ENCODE measurements at places on chromosomes 12 and 14.

DNA sequence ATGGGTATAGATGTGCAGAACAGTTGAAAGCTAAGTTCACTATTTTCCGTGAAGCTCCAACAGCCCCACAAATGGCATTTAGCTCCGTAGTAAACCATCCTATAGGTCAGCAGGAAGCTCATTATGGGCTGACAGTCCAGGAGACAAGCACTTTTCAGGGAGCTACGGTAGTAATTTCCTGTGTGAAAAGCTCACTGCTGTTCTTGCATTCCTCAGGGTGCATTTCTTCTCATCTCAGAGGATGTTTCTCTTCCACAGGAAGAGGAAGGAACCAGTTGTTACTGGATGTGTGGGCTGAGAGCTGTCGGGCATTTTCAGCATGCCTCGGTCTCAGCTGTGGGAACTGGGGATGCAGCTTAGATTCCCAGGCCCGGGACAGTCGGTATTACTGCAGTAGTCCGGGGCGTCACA lies 72.8 kb downstream of the GALNT4 start:
- DNase-seq, result no peak

DNA sequence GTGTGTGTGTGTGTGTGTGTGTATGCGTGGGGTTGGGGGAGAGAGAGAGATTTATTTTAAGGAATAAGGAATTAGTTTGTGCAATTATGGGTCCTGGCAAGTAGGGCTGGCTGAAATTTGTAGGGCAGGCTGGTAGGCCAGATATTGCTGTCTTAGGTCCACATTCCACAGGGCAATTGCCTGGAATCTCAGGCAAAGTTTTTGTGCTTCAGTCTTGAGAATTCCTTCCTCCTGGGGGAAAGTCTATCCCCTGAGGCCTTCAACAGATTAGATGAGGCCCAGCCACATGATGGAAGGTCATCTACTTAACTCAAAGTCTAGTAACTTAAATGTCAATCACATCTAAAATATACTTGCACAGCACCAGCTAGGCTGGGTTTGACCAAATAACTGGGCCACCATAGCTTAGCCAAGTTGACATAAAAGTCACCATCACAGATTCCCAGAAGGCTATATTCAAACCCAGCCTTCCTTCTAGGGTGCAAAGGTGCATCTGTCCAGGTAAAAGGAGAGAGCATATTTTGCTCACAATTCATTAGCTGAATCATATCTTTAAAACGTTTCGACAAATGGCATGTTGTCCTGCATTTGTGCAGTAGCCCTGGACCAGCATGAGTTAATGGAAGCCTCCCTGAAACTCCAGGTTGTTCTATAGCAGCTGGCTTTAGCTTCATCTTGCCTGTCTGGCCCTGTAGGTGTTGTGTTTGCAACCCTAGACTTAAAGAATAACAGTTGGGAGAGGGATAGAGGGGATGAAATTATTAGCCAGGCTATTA lies 63.1 kb downstream of the C14orf132 start:
- DNase-seq, result no peak

DNA sequence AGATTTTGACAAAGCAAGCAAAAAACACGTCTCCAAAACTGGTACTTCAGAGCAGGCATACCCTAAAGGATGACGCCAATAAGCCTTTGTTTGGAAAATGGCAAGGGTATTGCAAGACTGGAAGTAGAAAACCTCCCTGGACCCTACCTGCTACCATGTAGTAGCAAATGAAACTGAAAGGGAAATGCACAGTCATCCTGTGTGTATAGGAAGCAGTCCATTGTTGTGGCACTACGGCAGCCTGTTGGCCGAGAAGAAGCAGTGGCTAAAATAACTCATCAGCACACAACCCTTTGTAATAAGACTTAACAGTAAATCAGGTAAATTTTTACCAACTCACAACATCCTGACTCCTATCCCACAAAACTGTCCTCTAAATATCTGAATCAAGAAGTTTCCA lies 386.4 kb downstream of the RGS6 start:
- no peak for DNase-seq

- no peak for DNase-seq
Observed at GRCh38 chr12:15982471-15982870, 71.3 kb downstream of the DERA start.

GRCh38 chr14:41604721-41605531 lies 1.8 kb upstream of the LRFN5 start:
- DNase-seq, result no peak

All from stimulated activated CD4-positive, alpha-beta T cell treated with anti-CD3 and anti-CD28 coated beads, Interleukin-12 subunit alpha, Interleukin-12 subunit beta, amount 100 ng/mL, for 4 hours (primary cell).